ENCODE measurements at places on chromosomes 11 and 22.

DNA sequence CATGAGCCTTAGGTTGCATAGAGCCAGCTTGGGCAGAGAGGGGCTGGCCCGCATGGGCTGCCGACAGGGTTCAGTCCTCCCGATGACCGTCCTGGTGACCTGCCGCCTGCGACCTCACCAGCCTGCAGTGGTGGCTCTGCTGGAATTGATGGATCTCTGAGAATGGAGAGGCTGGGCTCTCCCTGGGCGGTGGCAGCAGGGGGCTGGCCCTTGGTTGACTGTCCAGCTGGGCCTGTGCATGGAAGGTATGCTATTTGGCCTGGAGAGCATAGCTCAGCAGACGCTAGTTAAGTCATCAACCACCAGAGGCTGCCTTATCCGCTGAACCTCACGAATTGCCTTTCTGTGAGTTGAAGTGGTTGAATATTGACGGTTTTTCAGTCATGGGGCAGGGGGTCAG, 19.7 kb downstream of the GRAMD4 start:
- no peak for DNase-seq

DNA sequence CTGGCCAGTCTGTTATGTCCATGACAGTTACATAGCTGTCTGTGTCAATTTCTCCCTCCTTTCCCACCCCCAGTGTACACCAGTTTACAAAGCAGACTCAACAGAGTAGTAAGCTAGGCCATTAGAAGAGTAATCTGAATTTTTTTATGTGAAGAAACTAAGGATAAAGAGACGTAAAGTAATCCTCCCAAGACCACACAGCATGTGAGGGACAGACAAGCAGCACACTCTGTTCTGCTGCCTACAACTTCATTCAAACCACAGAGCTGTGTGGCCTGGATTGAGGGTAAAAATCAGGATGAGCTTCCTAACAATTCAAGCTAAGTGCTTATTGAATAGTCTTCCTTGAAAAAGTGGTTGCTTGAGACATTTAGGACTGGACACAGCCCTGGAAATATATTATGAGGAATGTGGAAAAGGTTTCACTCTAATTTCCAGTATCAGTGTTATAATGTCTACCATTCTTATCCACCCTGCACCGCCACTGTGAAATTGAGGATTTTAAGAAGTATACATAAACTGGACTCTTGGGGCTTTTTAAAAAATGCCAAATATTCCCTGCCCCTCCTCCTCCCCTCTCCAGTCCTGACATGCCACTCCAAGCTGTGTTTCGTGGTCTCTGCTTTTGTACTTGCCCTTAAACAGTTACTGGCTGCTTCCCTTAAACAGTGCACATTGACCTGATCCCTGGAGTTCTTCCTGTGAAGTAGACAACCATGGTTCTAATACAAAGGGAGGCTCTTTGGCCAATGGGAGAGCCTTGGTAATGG, 40.9 kb downstream of the EXT2 start:
- no peak for DNase-seq

DNA sequence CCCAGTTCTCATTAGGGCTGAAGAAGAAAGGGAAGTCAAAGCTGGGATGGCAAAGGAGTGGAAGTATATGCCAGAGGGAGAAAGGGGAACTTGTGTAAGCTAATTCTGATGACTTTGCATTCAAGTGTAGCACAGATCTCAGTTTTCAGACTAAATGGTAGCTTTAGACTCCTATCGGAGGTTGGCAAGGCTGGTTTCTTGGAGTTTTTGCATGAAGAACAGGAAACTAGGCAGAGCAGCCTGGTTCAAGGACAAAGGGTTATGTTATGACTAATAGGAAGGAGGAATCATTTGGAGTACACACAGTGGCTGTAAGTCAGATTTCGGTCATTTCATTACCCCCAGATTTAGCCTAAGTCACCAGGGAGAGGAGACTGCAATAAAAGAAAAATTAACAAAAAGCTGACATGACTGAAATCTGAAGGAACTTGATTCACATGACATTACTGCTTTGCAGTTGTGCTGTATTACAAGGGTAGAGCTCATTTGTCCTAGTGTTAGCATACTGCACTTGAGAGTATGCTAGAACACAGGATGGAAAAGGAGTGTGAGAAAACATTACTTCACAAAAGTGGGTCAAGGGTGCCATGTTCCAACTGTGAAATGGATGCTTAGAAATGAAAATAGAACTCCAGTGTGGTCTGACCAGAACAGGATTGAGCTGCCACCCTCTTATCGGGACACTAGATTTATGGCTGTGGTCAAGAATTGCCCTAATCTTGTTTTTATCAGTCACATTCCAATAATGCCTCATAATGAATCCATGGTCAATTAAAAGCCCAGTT, 23.6 kb downstream of the ADM start:
- DNase-seq, result peak; percentile 77

- DNase-seq, result no peak
These were observed 4.1 kb upstream of the KCNJ1 start for GRCh38 chr11:128871168-128871610.

DNA sequence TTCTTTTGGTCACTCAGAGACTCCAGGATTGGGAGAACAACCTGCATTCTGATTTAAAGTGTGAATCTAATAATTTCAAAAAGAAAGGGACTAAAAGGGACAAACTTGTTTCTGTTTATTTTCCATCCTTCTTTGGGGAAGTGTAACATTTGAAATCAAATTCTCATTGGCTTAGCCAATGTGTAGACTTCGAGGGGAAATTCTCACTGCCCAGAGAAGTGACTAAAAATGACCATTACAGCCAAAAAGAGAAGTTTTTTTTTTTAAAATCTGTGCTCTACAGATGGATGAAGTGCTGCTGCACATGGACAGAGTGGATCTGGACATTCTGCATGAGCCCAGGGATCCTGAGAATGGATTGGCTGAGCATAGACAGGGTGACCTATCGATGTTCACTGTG, 49.4 kb upstream of the ELF5 start:
- DNase-seq, result no peak

DNA sequence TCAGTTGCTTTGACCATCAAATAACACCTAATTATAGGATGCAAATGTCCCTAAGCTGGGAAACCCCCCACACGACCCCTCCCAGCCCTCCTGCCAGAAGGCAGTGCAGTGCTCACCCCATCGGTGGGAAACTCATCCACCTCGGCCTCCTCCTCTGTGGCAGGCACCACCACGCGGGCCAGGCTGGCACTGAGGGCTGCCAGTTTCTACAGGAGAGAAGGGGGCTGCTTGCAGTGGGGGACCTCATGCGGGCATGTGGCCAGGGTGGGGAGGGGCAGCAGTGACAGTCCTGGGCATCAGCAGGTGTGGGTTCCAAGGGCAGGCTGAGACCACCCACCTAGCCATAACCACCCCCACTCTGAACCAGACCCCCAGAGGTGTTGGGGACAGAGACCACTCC, 6.4 kb upstream of the GAL3ST1 start:
- no peak for DNase-seq

GRCh38 chr11:1507381-1508140, 21.0 kb upstream of the MOB2 start:
- DNase-seq, result no peak

DNA sequence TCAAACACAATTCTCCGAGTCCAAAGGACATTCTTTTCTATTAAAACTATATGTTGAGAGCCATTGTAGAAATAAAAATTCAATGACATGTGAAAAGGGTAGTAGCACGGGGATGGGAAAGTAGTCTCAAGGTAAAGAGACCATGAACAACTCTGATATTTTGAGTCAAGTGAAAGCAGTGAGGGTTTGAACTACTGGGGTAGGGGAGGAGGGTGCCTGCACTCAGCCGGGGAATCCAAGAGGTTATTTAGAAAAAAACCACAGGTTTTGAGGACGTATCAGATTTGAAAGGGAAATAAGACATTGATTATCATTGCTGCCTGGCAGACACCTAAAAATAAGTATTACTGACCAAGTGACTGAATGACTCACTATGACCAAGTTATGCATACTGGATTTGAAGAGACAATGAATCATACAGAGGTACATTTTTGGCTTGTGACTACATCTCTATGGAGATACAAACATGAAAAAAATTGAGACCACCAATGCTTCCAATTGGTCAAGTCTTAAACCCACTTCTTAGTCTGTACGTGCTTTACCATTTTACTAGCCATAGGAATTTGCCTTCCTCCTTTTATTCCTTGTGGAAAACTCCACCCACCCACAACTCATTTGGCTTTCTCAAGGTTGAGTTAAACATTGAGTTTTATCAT, 2.2 kb upstream of the OR52H1 start:
- peak; percentile 97 for DNase-seq

- no peak for DNase-seq
These were observed 7.3 kb downstream of the ADORA2A start for GRCh38 chr22:24434471-24435322.

- no peak for DNase-seq
These were observed 22.3 kb downstream of the PPFIBP2 start for GRCh38 chr11:7536100-7536499.

- DNase-seq, result peak; percentile 26
These were observed 1.2 kb downstream of the HIKESHI start for GRCh38 chr11:86303257-86303656.

- DNase-seq, result no peak
These were observed 63.6 kb upstream of the PITPNB start for GRCh38 chr22:27982630-27983180.
